ENCODE measurements at places on chromosomes 3 and 15.
A peak's percentile ranks its signal among the peaks of the same experiment; 100 is the strongest.

DNA sequence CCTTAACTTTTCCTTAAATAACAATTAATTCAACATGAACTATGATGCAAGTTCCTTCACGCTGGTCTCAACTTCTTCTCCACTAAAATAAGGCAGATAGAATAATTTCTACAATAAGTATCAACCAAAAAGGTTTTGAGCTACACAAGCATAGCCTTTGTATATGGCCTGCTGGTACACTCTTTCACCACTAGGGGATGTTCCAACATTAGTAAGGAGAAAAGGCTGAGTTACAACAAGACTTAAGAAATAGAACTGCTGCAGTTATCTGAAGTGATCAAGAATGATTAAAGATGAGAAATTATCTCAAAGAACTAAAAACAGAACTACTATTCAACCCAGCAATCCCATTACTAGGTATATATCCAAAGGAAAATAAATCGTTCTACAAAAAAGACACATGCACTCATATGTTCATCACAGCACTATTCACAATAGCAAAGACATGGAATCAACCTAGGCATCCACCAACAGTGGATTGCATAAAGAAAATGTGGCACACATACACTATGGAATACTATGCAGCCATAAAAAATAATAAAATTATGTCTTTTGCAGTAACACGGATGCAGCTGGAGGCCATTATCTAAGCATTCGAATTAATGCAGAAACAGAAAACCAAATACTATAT, 14.4 kb downstream of the ATP13A3 start:
- DNase-seq = peak; percentile 60

GRCh38 chr3:194575484-194576210, 57.6 kb downstream of the TMEM44 start:
- DNase-seq = no peak

GRCh38 chr15:42037656-42038055, 16.8 kb upstream of the PLA2G4E start:
- no peak for DNase-seq

- DNase-seq = no peak
Observed at GRCh38 chr15:81560405-81560804, 186.4 kb upstream of the TMC3 start.

GRCh38 chr3:187314176-187314575, 22.6 kb upstream of the MASP1 start:
- no peak for DNase-seq
